ENCODE measurements at places on chromosomes 6 and 20.

- no peak for DNase-seq
These were observed 13.3 kb downstream of the DUSP22 start for GRCh38 chr6:305371-306206.

- no peak for DNase-seq
These were observed 2.5 kb upstream of the R3HDML start for GRCh38 chr20:44334306-44334705.

DNA sequence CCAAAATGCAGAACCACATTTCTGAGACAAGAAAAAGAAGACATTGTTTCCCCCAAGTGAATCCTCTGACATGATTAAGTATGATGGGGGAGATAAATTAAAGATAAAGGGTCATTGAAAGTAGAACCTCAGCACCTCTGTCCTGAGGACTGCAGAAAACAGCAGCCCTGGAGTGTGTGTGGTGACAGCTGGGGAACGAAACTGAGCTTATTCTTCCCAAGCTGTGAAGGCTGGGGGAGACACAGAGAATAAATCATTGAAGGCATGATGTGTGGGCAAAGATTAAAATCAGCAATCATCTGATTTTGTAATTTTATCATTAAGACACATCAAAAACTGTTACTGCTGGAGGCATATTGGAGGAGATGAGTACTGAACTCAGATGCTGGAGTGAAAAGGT, 67.5 kb upstream of the GPR6 start:
- no peak for DNase-seq

GRCh38 chr6:87687296-87687695, 14.7 kb downstream of the AKIRIN2 start:
- DNase-seq = no peak

- DNase-seq = no peak
These were observed 219.5 kb downstream of the HACE1 start for GRCh38 chr6:104640150-104640700.

GRCh38 chr20:38671186-38671585, 53.1 kb upstream of the SLC32A1 start:
- no peak for DNase-seq

- no peak for DNase-seq
These were observed 282.8 kb upstream of the FOXQ1 start for GRCh38 chr6:1029141-1029540.

- no peak for DNase-seq
These were observed 359.4 kb downstream of the CD83 start for GRCh38 chr6:14476793-14477531.

- no peak for DNase-seq
These were observed 158.2 kb upstream of the MCHR2 start for GRCh38 chr6:100152201-100152600.

- no peak for DNase-seq
These were observed 435.4 kb downstream of the MMUT start for GRCh38 chr6:49027644-49028043.

GRCh38 chr6:148351309-148351708, 8.7 kb downstream of the SASH1 start:
- no peak for DNase-seq

GRCh38 chr20:44188752-44189151, 1.8 kb upstream of the JPH2 start:
- no peak for DNase-seq

DNA sequence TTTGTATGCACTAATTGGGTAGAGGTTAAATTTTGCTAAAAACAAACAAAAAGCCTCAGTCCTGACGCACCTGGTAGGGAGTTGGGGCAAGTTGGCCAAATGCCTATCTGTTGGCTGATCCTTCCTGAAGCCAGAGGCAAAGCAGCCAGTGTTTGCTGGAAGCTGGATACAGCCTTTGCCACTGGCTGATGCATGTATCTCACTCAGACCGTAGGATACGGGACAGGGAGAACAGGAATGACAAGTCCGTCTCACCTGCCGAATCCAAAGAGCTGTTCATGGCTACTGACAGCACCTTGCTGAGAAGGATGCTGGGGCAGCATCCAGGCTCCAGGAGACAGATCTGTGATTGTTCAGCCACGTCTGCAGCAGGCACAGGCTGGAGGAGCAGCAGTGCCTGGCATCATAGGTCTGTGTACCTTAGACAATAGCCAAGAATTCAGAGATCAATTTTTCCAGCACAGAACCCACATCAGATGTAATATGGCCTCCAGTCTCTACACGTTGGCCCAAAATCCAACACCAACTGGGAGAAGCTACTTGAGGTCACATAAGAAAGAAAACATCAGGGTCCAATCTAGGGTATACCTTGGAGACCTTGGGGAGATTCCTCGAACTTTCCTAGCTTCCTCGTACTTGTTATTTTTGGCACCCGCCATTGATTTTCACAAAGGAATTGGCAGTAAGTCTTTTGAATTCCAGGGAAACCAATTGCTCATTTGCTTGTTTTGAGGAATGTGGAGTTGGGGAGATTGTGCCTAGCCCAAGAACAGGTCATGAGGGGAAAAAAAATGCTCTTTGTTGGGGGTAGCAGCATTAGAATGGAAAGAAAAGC, 108.5 kb upstream of the ARMC2 start:
- no peak for DNase-seq

GRCh38 chr6:43789447-43789846, 19.4 kb downstream of the VEGFA start:
- no peak for DNase-seq

- DNase-seq = no peak
These were observed 65.9 kb upstream of the CLDN20 start for GRCh38 chr6:155197932-155198331.

GRCh38 chr6:42959917-42960242, 674 bp upstream of the GNMT start:
- DNase-seq = no peak

GRCh38 chr6:14936861-14937260, 309.0 kb upstream of the JARID2 start:
- DNase-seq = no peak

GRCh38 chr6:155419161-155419560, 36.5 kb downstream of the NOX3 start:
- no peak for DNase-seq

- DNase-seq = no peak
These were observed 76.4 kb upstream of the HS3ST5 start for GRCh38 chr6:114419175-114419574.

DNA sequence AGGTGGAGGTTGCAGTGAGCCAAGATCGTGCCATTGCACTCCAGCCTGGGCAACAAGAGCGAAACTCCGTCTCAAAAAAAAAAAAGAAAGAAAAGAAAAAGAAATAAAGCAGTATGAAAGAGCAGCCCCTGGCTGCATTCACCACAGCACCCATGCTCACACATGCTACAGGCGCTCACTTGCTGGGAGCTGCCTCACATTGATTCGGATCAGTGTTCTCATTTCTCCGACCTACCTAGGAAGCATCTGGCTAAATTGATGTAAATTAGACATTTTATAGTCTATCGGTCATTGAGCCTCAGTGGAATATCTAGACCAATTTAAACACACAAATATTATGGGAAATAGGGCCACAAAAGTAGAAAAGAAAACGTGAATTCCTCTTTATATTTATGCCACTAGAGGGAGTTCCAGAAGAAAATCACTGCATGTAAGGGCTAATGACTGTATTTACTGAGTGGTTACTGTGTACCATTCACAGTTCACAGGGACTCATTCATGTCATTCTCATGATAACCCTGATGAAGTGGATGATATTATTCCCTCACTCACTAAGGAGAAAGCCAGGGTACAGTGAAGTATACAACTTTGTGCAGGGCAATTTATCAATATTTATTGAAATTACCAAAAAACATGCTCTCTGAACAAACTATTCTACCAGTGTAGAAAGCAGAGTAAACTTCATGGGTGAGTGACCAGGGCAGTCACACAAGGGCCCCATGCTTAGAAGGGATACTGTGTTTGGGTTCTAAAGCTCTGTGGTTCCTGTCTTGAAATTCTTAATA, 5.3 kb upstream of the MOG start:
- DNase-seq = no peak

- no peak for DNase-seq
These were observed 10.8 kb upstream of the GUCA1A start for GRCh38 chr6:42162384-42162783.

DNA sequence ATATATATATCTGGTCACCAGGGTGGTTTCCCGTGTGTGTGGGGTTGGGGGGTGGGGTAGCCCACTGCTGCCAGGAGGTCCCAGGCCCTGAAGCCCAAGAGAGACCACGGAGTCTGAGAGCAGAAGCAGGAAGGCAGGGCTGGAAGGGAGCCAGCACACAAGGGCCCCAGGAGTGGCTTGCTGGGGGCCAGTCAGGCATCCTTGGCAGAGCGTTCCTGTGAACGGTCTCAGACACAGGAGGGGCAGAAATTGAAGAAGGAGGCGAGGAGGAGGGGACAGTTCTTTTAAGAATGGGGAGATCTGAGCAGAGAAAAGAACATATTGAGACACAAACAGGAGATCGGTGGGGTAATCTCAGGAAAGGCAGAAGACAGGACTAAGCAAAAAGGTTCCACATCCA, 1.9 kb upstream of the EBF4 start:
- no peak for DNase-seq

- no peak for DNase-seq
These were observed 13.0 kb upstream of the RCAN2 start for GRCh38 chr6:46504242-46504641.

DNA sequence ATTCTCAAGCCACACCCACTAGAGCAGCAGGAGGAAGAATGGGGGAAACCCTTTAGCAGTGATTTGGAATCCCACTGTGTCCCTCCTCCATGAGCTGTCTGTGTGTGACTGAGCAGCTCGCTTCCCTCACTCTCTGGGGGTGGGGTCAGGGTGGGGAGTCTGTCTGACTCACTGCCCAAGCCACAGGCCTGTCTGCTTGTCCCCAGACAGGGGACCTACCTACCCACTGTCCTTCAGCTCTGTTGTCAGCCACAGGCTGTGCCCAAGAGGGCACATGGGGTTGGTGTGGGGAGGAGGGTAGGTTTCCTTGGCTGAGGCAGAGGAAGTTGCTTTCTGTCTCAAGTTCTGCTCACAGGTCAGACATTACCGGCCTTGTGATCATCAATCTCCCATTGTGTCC, 127.0 kb downstream of the MAFB start:
- no peak for DNase-seq

GRCh38 chr6:1481286-1481685, 91.9 kb downstream of the FOXF2 start:
- DNase-seq = no peak

- DNase-seq = no peak
These were observed 1.3 kb downstream of the MCUR1 start for GRCh38 chr6:13813026-13813425.

- DNase-seq = no peak
These were observed 64.0 kb downstream of the JAG1 start for GRCh38 chr20:10609770-10610169.

DNA sequence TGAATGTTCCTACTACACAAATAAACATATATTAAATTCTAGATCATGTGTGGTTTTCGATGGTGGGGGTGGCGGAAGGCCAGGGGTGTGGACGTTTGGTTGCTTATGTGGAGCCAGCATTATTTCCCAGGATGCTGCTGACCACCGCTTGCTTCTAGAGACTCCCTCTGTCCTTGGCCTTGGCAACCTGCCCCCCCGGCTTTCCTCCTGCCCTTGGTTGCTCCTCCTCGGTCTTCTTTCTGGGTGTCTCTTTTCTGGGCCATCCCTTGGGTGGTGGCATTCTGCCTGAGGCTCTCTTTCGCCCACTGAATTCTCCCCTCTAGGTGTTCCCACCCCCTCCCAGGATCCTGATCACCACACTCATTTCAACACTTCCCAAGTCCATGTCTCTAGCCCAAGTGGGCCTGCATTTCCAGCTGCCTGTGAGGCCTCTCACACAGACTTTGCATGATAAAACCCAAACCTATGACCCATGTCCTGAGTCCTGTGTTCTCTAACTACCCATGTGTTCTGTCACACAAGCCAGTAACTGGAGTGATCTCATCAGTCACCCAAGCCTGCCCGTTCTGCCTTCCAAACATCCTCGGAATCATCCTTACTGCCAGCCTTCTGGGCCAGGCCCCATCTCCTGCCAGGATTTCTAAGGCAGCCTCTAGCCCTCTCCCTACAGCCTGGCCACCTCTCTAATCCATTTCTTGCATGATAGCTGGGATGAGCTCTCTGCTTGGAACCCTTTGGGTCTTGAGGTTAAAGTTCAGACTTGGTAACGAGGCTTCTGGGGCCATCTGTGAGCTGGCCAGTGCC, 71.2 kb downstream of the CDS2 start:
- DNase-seq = no peak

GRCh38 chr6:12008366-12009179, 3.5 kb upstream of the HIVEP1 start:
- DNase-seq = peak; percentile 57

GRCh38 chr20:57860576-57860975, 150.8 kb upstream of the PMEPA1 start:
- DNase-seq = no peak

DNA sequence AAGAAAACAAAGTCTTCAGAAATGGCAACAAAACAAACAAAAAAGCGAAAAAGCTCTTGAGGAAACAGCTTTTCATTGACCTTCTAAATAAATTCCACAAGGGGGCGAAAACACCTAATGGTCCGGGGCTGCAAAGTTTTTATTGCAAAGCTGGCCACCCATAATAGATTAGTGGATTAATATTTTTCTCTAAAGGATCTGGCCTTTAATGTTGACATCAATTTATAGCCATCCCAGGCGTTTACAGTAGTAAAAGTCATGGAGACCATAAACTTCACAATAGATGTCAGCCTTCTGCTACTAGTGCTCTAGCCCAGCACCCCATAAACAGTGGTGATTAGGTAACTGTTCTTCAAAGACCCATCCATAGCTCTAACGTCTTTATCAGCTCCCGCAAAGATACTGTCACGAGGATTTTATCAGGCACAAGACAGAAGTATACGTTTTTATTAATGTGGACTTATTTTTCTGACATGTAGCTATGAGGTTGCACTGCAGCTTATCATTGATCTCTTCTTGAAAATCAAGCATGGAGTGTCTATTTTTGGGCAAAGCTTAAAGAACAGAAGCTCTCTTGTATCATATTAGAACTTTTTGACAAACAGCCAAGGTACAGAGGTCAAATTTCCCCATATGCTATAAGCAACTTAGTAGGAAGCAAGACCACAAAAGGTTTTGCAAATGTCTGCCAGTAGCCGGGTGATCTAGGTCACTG, 4.7 kb downstream of the CITED2 start:
- no peak for DNase-seq

GRCh38 chr20:4666001-4666479, 55.7 kb upstream of the PRND start:
- no peak for DNase-seq

DNA sequence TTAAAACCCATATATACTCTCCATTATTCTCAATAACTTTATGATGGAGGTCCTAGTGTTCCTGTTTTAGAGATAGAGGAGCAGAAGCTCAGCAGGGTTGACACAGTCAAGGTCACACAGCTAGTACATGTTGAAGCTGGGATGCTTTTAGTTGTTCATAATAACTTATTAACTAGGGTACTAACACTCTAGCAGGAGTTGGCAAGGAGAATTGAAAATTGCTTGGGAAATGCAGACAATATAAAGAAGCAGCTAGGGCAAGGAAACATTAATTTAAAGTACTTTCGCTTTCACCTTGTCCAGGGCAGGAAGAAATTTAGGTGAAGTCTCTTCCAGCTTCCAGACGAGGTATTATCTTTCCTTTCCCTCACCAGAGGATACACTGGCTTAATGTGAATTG, 133.7 kb downstream of the RCAN2 start:
- DNase-seq = no peak

- DNase-seq = no peak
These were observed 312.1 kb downstream of the HTR1B start for GRCh38 chr6:77151241-77151640.

GRCh38 chr6:34795836-34796425, 4.0 kb downstream of the BLTP3A start:
- no peak for DNase-seq

Measured in activated CD8-positive, alpha-beta memory T cell treated with anti-CD3 and anti-CD28 coated beads for 48 hours (primary cell).